HCT116 (cell line): ENCODE measurements at places on chromosomes 5 and 9. TPM values are rescaled to one million over a fixed set of nuclear protein-coding genes. Genes with fewer than 3 reads are reported as not detected.

DNA sequence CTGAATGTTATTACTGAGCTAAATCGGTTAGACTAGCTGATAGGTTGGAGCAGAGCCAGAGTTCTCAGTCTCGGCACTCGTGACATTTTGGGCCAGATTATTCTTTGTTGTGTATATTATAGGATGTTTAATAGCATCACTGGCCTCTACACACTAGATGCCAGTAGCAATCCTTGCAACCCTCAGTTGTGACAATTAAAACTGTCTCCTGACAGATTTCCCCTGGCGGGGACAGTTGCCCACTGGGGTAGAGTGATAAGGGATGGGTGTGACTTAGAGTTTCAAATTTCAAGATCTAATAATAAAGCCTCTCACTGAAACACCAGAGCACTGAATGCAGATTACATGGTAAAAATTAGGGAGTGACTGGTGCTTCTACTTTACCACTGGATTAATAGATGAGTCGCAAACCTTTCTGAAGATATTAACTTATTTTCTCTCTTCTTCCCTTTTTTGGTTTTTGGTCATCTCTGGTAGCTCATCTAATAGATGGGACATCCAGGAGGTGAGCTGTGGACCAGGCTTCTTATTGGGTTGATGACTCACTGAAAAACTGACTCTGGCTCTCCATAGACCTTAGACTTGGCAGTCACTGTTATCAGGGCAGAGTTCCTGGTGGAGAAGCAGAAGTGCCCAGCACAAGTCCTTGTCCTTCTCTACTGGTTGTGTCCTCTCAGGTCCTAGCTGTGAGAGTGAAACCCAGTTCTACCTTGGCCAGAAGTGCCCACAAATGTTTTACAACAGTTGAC, 150.3 kb downstream of the UNC13B start:
- no peak for DNase-seq

GRCh38 chr9:123876750-123877149, 53.2 kb downstream of the DENND1A start:
- no peak for DNase-seq

LRRC8A gene
- total RNA-seq = 22.0 TPM

DNA sequence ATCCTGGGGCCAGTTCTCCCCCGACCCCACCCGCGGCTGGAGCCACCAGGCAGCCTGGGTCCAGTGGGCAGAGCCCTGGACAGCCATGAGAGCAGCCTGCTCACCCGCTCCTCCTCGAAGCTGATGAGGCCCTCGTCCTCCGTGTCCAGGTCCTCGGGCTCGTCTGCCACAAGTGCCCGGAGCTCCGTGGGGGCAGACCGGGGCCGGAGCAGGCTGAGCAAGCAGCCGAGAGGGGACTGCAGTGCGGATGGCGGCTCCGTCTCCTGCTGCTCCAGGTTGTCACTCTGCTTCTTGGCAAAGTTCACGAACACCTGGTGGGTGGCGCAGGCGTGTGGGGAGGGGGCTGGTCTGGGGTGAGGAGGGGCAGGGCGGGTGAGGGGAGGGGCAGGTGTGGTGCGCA, 11.9 kb upstream of the CLIC3 start:
- DNase-seq = no peak

DNA sequence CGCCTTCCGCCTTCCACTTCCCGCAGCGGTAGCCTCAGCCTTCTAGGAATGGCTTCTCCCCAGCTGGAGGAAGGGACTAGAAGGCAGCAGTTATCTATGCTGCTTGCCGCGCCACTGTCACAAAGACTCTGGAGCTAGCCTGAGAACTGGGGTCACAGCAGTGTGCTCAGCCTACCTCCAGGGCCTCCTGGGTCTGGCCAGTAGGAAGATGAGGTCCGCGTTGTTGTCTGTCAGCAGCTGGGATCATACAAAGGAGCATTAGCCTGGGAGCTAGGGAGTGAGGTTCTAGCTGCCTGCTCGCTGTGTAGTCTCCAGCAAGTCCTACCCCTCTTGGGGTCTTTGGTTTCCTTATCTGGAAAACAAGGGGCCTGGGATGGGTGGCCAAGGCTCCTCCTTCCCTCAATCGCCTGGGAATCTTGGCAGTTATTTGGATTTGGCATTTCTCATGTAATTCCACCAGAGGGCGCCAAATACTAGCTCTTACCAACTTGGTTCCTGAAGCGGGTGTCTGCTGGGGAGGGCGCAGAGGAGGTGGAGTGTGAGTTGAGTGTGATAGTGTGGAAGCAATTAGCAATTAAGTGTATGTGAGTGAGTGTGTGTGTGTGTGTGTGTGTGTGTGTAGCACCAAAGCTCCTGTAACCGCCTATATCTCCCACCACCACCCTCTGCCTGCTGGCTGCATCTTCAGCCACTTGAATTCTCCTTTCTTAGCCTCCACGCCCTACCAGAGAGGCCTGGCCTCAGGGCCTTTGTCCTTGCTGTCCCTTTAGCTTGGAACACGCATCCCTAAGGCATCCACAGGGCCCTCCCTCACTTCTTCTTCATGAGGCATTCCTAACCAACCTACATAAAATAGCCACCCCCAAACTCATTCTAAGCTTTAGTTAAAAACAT, 97.1 kb downstream of the ENTREP1 start:
- DNase-seq = peak; percentile 47

DNA sequence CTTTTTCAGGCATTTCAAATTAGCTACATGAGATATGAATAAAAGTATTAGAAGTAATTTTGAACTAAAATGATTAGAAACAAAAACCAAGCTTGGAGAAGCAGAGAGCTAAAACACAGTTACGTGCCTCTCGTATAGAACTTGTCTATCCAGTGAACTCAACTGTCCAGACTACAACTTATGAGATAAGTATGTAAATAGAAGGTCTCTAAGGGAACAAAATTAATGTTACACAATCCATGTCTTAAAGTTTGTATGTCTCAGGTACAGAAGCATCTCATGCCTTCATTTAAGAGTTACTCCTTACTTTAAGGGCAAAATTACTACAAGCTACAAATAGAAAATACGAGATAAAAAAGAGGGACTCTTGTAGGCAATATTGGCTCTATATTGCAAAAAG, 316.8 kb downstream of the CETN3 start:
- no peak for DNase-seq

DNA sequence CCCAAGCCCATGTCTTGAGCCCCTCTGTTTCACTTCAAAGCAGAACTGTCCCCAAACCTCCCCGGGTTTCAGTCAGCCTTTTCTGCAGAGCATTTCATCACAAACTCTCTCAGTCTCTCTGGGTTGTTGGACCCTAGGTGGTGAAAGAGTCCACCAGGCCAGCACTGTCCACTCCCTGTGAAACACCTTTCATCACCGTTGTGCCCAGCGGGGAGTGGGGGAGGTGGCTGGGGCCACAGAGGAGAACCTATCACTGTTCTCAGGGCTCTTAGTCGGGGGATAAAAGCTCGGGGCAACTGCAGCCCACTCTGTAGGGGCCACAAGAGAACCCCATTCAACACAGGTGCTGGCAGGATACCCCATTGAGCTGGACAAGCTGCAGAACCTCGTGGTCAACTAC, 5.4 kb upstream of the RABL6 start:
- DNase-seq = no peak

ASTN2 gene
- 4.8 TPM for total RNA-seq

GRCh38 chr9:22645893-22646292, 199.3 kb downstream of the DMRTA1 start:
- DNase-seq = no peak

GRCh38 chr5:170217831-170218230, 15.0 kb upstream of the C5orf58 start:
- DNase-seq = no peak

GRCh38 chr5:55681301-55681700, 30.8 kb downstream of the SLC38A9 start:
- DNase-seq = no peak

CDKN2B gene
- total RNA-seq = 9.8 TPM

LRRC26 gene
- total RNA-seq = 2.4 TPM

DNA sequence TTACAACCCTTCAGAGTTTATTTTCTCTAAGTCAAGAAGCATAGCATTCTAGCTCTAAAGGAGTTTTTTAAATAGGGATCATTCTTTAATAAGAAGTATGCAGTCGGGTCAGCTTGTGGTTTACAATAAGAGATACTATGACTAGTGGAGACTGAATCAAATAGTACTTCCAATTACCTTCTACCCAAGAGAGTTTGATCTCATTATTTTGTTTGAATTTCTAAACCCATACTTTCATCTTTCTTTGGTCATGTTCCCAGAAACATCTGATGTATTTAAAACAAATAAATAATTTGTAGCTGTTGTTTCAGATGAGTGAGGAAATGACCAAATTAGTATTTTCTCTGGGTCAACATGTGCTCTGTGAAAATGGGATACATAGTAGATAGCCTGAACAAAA, 160.2 kb upstream of the CDH6 start:
- DNase-seq = no peak

DNA sequence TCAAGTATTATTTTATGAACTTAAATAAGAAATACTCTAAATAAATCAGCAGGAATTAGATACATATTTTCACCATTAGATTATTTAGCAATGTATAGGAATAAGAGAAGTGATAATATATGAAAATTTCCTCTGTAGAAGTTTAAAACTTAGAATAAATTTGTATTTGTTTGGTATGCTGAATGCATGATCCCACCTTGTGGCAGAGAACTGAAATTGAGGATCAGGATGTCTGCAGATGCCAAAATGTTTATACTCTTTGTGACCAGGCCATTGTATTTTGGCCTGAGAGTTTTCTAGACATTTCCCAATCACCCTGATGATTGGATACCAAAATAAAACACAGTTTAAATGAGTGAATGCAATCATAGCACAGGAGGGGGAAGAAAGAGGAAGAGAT, 6.3 kb downstream of the TYRP1 start:
- no peak for DNase-seq

- DNase-seq = no peak
Measured at GRCh38 chr5:43191740-43192557, at the start of gene NIM1K. Gene NIM1K, plus strand, starts transcription at chr5:43192225. Its CDS starts 53,551 bp downstream, at chr5:43245776.

NMUR2 gene
- not detected for total RNA-seq

DNA sequence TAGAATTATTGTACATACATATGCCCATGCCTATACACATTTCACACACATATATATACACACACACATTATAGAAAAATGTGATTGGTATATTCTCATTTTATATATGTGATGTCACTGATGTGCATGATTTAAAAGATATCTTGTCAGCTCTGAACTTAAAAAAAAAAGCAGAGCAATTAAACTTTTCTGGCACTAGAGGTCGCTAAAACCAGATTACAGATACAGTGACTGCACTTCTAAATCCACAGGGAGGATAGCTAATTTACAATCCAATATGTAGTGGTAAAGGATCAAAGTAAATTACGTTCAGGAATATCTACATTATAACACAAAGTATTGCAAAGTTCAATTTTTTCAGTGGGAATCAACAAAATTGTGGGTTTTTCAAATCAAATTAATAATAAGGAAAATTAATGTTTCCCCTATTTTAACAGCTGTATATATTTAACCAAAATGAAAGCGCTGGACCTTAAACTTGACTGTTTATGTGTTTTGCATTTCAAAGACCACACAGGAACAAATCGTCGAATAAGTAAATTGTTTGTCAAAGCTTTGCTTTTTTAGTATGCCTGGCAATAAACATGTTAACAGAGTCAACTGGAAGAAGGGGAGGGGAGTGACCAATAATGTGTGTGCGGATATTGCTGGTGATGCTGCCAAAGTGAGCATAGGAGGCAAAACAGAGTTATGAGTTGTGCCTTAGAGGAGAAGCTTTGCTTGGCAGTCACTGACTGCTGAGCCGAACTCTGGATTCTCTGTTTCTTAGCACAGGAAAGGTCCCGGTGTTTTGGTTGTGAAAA, 1201.4 kb upstream of the C9orf72 start:
- peak; percentile 22 for DNase-seq

GRCh38 chr5:140418862-140419520, 17.4 kb downstream of the ANKHD1 start:
- DNase-seq = no peak

CARD6 gene
- total RNA-seq = not detected

TRIP13 gene
- total RNA-seq = 45.0 TPM

DNA sequence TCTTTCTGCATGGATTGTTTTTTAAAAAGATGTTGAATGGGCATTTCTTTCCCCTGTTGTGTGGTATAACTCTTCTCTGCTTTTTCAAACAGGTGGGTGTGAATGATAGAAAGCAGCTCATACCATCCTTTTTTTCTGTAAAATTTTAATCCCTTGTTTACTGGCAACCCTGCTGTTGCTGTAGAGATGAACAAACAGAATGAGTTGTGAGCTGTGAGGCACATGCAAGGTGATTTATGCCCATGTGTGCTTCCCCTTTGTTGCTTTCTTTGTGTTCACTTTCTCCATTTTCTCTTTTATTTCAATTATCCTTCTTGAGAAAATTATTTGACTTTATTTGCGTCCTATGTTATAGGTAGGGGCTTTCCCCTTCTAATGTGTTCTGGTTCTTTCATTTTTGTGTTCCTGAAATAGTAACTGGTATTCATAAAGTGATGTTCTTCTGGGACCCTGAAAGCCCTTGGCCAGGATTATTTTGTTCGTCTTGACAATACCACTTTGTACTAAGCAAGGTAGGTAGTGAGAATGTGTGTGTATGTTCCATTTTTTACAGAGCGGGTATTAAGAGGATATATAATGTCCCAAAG, 79.9 kb downstream of the AOPEP start:
- DNase-seq = no peak

DNA sequence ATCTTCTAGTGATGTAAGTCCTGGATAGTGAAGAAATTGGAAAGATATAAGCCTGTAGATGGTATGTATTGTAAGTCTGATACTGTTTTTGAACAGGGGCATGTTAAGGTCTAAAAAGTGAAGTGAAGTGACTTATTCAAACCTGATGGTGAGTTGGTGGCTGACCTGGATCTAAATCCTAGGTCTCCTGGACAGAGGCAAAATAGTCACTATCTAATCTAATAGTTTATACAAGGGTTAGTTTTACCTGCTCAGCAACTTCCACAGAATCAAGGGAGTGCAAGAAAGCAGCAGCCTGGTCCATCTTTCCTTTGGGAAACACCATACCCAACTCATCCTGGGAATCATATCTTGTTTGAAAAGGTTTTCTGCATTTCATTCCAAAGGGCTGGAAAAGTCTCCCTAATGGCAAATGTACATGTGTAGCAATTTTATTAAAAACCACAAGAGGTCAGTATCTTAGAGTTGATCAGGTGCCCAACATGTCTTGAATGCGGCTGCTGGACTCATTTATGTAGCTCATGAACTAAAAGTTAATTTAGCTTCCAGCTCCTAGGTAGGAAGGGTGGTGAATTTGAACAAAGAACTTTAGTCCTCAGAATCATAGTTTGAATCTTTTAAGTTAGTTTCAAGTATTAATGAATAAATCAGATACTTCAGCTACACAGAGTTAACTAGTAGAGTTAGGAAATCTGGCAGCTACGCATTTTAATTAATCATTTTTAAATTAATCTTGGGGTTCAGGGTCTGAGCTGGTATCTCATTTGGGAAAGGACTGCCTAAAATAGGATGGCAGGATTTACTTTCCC, 26.0 kb downstream of the SKP2 start:
- peak; percentile 7 for DNase-seq

- DNase-seq = peak; percentile 33
Measured at GRCh38 chr9:131839281-131840084, 99.6 kb upstream of the RAPGEF1 start.

RNF183 gene
- 0.12 TPM for total RNA-seq

KYAT1 gene
- 10.1 TPM for total RNA-seq

DNA sequence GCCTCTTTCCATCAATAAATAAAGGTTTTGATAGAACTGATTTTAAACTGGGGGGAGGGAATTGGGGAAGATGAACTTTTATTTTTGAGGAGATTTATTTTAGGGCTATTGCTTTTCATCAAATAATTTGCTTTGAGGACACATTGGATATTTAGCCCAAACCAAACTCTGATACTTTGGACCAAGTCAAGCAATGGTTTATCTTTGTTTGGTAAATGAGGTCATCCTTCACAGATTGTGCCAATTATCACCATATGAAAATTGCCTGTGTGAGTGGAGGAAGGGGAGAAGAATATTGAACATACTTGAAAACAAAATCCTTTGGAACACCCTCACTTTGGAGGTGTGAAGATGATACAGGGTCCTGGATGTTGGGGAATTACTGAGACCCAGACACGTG, 176.9 kb upstream of the CD180 start:
- no peak for DNase-seq

ANKRD33B gene
- 10.9 TPM for total RNA-seq
